ENCODE measurements at places on chromosomes 2 and 18.
A peak's percentile ranks its signal among the peaks of the same experiment; 100 is the strongest.

DNA sequence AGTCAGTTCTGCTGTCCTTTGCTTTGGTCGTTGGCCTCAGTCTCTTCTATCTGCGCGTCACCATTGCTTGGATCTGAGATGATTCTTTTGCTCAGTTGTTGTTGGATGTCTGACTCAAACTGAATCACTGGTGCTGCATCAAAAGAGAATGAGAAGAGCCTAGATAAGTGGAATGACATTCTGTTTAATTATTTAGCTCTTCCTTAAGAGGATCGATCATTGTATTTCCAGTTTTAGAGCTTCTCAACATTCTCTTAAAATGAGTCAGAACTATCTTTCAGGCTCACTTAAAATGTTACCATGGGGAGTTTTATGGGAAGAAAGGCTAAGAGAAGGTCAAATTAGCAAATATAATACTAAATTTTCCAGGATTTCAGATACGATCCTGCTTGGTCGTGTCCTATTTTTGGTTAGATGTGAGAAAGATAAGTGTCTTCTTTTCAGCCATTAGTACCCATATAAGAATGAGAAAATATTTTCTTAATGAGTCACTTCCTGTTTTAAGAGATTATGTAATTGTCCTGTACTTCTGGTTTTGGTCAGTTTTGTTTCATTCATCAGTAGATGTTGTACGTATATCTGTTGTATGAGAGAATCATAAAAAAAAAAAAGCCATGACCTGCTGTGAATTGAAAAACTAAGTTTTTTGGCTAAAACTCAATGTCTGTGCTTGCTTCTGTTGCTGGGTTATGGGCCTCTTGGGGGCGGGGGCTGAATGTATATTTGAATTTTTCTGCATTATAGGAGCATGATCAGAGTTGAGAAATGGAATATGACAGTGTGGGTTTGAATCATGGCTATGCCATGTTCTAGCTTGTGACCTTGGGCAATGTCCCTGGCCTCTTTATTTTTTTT is 31.6 kb upstream of the CASP10 start:
- no peak for DNase-seq

DNA sequence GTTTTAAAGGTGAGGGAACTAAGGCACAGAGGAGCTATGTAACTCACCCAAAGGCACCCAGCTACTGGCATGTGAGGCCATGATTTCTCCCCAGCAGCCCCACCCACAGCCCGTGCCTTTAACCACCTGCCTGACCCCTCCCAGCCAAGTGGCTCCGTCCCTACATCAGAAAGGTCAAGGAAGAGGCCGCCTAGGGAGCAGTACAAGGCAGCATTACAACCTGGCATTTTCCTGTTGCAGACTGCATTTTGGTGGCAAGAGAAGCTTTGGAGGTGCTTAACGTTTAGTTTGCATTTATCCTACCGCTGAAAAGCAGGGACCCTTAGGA is 17.5 kb downstream of the STEAP3 start:
- no peak for DNase-seq

DNA sequence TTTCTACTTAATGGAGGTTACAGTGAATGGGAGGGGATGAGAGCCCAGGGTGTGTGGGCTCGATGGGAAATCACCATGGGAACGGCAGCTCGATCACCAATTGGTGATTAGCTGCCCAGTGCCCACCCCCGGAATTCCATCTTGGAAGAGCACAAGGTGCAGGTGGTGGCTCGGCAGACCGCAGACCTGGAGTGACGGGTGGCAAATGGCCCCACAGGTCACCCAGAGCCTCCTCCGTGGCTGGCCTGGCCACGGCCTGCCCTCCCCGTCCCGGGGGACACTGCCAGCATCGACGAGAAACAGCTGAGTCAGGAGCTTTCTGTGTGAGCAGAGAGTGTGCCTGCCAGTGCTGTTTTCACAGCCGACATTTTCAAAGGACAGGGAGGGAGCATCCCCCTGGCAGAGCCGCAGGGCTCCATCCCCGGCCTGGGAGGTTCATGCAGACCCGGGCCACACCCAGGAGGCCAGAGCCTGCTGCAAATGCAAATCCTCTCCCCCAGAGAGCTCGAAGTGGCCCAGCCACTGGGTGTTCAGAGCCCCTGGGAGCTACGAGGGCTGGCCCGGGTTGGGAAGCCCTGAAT is 176.4 kb upstream of the MYT1L start:
- DNase-seq: no peak

DNA sequence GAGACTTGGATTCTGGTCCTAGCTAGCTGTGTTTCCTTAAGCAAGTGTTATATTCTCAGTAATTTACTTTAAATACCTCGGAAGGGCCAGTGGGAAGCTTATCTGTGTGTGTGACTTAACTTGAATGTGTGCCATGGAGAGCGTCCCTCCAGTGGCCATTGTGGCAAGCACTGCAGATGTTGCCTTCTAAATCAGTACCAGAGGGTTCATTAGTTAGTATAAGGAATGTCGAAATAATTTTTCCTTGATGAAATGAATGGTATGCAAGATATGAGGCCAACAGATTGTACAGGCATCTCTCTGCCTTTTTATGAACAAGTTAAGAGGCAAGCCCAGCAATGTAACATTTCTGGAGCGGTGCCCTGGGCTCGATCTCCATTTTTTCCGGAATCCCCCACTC is 52.0 kb downstream of the FBXO36 start:
- no peak for DNase-seq

- peak; percentile 48 for DNase-seq
These were observed 3.7 kb downstream of the HDAC4 start for GRCh38 chr2:239396881-239397681.
